ENCODE measurements at places on chromosomes 11 and 22.

DNA sequence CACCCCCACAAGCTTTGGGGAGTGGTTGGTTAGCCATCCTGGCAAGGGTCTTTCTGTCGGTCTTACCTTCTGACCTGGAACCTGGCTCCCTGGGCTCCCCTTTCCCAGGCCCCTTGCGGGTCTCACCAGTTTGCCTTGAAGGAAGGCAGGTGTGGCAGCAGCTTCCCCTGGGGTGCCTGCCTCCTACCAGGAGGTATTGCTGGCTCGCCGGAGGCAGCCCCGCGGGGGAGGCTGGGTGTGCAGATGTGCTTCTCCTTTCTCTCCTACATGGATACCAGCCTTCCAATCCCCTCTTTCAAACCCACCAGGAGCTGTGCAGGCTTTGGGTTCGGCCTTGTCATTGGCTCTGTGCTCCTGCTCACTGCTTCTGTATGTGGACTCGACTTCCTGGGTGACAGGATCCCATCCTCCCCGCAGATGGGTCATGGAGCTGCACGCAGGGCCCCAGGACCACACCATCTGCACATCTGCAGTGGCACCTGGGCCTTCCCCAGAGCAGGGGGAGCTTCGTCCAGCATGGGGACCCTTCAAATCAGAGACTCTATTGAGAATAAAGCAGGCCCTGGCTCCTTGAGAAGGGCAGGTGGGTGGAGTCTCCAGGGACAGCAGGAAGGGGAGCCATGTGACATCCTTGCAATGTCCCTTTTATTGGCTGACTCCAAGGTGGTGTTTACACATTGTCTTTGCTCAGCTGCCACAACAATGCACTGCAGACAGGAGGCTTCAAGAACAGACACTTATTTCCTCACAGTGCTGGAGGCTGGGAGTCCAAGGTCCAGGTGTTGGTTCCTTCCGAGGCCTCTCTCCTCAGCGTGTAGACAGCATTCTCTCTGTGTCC lies 592.0 kb downstream of the BRD1 start:
- DNase-seq: no peak

DNA sequence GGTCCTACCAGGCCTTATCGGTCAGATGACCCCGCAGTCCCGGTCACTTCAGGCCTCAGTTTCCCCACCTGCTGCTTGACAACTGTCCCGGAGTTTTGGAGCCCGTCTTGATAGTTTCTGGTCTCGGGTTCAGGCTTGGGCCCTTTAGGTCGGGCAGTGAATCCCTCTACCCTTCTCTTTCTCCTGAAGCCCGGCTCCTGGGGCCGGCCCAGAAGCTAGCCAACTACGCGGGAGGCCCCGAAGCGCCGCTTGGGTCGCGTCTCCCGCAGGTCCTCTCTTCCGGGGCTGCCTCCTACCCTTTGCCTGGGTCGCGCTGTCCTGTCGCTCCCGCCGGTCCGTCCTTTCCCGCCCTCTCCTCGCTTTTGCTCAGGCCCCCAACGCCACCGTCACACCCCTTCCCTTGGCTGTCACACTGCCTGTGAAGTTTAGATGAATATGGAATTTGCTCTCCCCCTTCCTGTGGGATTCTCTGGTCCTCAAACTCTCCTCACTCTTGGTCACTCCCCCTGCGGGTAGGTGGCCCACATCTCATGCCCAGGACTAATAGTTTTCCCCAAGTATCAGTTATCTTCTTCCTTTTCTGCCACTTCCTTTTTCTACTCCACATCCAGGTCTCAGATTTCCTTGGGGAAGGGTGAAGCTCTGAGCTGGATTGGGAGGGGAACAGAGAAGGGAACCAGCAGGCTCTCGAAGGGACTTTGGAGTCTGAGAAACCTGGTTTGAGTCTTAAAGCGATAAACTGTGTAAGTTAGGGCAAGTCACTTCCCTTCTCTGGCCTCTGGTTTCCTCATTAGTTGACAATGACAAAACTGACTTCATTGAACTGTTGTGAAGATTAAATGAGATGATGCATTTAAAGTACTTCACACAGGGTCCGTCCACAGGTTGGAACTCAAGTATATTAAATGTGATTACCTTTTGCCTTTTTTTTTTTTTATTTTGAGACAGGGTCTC lies 790 bp downstream of the RAB1B start:
- no peak for DNase-seq

DNA sequence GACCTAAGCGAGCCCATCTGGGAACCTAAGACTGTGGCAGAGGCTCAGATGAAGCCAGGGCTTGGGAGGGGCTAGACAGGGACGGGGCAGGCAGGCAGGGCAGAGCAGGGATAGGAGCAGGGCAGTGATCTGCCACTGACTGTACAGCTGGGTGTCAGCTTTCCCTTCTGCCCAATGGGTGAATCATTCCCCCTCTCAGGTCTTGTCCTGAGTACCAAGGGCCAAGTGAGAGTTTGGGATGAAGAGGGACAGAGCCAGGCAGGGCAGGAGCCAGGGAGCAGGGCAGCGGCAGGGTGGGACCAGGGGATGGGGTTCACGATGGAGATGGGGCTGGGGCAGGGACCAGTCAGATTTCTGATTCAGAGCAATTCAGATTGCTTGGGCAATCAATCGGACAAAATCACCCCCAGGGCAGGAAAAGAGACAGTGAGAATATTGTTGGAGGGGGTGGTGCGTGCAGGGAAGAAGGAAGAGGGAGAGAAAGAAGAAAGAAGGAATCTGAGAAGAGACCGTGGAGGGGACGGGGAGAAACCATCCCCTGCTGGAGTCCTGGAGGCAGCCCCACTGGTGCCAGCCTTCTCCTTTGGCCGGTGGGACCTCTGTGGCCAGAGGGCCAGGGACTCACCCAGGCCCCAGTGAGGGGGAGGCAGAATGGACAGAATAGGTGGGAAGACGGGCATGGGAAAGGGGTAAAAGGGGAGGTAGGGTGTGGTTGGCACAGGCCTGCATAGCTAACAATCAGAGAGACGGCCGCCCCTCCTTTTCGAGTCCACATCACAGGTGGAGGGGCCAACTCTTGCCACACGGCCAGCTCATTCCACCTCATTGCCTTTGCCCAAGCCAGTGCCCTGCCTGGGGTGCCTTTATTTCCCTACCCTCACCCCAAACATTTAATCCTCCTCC lies 47.2 kb downstream of the CYTH4 start:
- no peak for DNase-seq

DNA sequence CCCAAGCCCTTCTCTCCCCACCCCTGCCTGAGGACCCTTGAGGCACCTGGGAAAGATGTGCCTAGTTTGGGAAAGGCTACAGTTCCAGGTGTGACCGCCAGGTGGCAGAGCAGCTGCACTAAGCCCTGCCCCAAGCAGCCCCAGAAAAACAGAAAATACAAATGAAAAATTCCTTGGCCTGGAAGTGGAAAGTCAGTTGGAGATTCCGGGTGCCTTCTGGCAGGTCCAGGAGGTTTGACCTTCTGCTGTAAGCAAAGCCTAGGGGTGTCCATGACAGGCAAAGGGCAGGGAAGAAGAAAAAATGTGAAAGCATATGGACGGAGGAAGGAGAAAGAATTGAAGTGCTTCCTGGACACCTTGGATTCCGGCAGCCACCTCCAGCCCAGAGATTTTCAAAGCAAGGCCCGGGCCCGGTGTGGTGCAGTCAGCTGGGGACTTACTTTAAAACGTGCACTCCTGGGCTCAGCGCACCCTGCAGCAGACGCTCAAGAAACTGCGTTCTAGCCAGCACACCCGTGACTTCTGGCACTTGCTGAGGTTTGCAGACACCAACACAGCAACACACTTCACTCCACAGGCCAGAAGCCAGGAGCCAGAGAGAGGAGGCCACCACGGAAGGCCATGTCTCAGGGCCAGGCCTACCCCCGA lies 37.3 kb upstream of the SLC22A12 start:
- peak; percentile 6 for DNase-seq

DNA sequence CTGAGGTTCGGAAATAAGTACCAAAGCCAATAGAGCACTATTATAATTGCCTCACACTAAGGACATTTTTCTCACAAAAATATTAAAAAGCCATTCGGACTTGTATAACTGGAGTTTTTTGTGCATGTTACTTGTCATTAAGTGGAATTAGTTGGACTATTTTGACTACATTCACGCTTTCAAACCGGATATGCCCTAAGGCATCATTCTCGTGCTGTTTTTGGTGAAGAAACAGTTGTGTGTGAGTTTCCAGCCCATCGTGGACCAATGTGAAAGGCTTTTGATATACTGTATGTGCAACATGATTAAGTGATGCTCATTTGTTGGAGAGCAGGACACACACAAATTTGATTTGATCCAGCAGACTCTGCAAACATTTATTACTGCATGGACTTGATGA lies 192.8 kb downstream of the PGR start:
- no peak for DNase-seq

DNA sequence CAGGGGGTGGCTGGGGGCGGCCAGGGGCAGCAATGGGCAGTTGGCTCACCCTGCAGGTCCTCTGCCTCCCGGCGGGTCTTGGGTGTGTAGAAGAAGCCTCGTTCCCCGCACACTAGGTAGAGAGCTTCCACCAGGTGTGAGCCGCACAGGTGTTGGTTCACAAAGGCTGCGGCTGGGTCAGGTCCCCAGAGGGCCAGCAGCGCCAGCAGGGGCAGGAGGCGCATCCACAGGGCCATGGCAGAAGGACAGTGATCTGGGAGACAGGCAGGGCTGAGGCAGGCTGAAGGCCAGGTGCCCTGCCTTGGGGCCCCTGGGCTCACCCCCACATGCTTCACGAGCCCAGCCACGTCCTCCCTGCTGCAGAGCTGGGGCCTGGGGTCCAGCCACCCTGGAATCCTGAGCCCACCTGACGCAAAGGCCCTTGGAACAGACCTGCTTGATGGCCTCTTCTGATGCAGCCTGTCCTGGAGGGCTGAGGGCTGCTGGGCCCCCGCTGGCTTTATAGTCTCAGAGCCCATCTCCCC lies at the start of gene INS:
Gene INS, minus strand, starts transcription at position 474 of the 524 bp plus-strand sequence. Its CDS starts 238 bp downstream, at position 236.
- DNase-seq: no peak

GRCh38 chr11:18111005-18111404 lies 5.1 kb upstream of the SAAL1 start:
- DNase-seq: no peak

DNA sequence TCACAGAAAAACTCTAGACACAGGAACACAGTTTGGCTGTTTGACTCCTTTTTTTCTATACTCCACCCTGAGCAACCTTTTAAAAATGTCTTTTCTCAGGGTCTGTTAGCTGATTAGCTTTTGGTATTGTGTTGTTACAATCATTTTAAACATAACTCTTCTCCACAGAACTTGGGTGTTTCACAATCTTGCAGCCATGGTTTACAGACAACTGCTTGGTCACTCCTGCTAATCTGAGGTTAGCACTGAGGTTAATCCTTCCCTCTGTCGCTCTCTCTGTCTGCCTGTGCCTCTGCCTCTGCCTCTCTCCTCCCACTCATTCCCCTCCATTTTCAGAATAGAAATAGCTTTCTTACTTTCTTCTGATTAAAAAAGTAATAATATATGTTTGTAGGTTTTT lies 62.4 kb upstream of the ZBED5 start:
- DNase-seq: no peak

DNA sequence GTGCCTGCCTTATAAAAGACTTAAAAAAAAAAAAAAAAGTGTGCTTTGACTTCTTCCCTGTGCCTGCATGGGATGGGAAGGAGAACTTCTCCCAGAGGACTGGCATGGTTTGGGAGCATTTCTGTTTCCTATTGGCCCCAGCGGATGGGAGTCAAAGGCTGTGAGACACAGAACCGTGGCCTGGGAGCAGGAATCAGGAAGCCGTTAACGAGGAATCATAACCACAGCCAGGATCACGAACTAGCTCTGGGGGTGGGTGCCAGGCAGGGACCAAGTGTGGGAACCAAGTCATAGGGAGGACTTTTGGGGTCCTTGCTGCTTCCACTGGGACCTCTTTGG lies 526 bp downstream of the C1QTNF6 start:
- DNase-seq: no peak

GRCh38 chr11:46541593-46542371 lies 52.0 kb downstream of the AMBRA1 start:
- no peak for DNase-seq

DNA sequence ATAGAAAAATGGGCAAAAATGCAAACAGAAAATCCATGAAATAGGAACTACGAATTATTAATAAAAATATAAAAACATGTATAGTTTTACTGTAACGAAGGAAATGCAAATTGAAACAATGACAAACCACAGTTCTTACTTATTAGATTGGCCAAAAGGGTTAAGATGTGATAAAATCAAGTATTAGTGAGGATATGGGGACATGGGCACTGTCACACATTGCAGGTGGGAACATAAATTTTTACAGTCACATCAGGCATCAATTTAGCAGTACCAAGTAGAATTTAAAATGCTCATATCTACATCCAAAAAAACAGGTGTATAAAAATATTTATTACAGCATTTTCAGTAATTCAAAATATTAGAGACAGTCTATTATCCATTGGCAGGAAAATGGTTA lies 353.2 kb upstream of the API5 start:
- no peak for DNase-seq

- DNase-seq: no peak
Observed at GRCh38 chr22:47277531-47277930, 515.1 kb downstream of the TBC1D22A start.

DNA sequence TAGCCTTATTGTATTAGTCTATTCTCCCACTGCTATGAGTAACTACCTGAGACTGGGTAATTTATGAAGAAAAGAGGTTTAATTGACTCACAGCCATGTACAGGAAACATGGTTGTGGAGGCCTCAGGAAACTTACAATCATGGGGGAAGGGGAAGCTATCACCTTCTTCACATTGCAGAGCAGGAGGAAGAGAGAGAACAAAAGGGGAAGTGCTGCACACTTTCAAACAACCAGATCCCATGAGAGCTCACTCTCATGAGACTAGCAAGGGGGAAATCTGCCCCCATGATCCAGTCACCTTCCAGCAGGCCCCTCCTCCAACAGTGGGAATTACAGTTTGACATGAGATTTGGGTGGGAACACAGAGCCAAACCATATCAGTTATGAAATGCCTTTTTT lies 179.4 kb downstream of the ARHGAP42 start:
- DNase-seq: no peak

DNA sequence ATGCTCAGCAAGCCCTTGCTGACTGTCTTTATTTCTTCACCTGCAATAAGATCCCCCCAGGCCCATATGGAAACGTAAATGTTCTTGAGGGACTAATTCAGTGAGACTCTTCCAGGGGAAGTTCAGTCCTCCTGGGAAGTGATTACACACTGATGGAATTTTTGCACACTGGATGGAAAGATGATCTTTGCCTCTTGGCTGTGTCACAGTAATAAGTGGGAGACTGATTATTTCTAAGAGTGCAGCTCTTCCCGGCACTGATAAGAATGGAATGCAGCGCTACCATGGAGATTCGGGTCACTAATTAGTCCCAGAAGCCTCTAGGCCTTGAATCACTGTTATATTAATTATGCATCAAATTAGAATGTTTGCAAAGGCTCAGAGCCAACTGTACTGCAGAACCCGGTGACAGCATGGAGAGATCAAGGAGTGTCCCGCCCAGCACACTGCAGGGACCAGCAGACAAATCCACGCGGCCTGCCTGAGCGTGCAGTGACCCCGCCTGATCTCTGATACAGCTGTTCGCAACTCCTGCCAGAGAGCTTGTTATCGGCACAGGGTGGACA lies 178.3 kb downstream of the SNX19 start:
- no peak for DNase-seq

DNA sequence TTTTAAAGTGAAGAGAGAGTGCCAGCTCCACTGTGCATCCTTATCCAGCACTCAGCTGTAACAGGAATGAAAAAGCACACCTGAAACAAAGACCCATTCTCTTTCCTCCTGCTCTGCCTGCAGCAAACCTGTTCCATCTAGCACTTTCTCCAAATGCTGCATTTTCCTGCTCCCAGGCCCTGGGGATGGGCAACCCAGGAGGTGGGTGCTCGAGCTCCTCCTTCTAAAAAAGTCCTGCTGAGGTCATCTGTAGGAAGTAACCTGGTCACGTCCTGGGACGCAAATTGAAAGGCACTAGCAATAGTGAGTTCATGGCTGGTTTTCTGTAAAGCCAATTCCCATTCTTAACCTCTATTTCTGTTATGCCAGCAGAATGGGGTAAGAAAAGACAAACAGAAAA lies 173.7 kb downstream of the MAML2 start:
- no peak for DNase-seq
